ENCODE measurements at places on chromosomes 5 and 9.

DNA sequence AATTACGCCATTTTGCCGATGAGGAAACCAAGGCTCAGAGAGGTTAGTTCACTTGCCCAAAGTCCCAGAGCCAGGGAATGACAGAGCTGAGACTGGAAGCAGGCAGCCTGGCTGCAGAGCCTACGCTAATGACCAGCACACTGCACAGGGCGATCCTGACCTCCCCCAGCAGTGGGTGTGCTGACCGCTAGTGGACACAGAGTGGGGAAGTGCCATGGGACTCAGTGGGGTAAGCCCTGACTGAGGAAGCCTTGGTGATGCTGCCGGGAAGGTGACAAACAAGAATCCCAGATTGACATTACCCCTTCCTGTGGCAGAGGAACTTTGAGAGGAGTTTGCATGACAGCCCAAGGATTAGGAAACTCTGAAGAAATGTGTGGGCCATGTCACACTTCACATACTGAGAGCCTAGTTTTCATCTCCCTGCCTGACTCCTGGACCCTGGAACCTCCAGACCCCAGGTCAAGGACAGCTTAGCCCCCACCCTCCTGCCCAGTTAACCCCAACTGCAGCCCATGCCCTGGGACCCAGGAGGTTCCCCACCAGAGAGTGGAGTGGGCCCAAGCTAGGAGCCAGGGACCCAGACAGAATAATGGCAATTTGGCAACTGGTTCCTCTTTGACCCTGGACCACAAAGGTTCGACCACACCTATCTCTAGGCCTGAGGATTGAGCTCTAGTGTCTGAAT, 19.7 kb upstream of the CSF1R start:
- DNase-seq = no peak

DNA sequence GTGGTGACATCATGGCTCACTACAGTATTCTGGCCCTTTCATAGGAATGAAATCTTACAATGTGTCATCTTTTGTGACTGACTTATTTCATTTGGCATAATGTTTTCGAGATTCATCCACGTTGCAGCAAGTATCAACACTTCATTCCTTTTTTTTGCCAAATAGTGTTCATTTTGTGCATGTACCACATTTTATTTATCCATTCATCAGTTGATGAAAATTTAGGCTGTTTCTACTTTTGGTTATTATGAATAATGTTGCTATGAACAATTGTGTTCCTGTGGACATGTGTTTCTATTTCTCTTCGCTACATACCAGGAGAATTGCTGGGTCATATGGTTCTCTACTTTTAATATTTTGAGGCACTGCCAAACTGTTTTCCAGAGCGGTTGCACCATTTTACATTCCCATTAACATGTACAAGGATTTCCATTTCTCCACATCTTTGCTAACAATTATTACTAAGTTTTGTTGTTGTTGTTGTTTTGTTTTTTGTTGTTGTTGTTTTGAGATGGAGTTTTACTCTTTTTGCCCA, 43.5 kb downstream of the RMI1 start:
- no peak for DNase-seq

DNA sequence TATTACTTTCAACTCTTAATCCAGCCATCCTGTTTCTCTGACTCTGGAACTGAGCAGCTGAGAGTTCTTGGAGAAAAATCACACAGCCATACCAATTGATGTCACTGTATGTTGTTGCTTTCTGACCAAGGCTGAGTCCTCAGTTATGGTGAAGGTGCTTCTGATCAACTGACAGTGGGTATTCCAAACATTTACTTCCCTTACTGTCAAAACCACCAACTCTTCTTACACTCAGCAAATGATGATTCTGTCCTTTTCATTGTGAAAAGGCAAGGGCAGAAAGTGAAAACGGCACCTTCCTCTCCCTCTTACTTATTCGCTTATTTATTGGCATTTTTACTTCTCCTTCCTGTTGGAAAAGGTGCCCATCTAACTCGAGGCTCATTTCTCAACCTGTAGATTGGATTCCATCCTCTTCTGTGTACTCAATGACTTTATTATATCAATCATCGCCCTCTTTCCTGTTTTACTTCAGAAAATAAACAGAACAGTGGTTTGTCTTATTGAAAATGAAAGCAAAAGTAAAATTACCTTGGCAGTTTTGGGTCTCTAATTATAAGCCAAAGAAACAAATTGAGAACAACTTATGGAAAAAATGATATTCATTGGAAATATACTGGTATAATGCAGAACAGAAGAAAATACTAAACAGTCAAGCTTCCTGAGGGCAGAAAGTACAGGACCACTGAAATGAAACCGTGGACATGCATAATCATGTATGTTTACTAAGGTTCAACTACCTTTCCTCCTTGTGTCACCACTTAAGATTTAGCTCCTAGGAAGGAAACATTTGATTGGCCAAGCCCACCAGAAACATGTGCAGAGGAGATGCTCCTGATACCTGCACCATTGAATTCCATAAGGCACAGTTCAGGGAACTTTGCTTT, 104.5 kb upstream of the CHD1 start:
- no peak for DNase-seq

DNA sequence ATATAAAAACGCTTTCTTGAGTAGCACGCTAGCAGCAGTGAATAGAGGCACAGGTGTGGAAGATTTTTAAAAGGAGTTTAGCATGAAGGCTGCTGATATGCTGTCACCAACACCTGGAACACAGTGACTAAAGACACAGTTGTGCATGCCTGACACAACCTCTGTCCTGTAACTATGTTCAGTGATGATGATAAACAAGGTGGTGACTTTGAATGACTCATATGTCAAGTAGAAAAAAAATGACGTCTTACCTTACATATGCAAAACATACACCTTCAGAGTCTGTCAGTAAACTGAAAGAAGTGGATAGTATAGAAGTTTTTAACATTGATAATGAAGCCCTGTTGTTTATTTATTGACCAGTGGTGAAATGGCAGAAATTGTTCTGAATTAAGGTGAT, 66.2 kb upstream of the ADCY2 start:
- DNase-seq = no peak

GRCh38 chr5:180874804-180875582, 13.9 kb upstream of the ZFP62 start:
- no peak for DNase-seq

- DNase-seq = no peak
These were observed 53.0 kb downstream of the ENTREP1 start for GRCh38 chr9:69377981-69378380.

DNA sequence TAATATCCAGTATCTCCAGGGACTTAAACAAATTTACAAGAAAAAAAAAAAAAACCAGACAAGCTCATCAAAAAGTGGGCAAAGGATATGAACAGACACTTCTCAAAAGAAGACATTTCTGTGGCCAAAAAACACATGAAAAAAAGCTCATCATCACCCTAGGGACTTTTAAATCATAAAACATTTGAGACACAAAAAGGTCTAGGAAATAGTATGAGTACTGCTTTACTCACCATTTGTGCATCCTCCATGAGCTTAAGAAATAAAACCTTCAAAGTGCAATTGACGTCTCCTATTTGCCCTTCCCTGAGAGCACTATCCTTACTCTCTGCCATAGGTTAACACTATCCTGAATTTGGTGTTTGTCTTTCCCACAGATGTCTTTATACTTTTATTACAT, 193.7 kb upstream of the NREP start:
- no peak for DNase-seq

GRCh38 chr5:139065306-139065705, 132.9 kb downstream of the SIL1 start:
- DNase-seq = no peak
